ENCODE measurements at places on chromosomes 1 and 21. TPM values are rescaled to one million over a fixed set of nuclear protein-coding genes. Genes with fewer than 3 reads are reported as not detected.

The MSH4 gene
- 0.20 TPM for total RNA-seq

The HCRTR1 gene
- total RNA-seq: not detected

The CD1B gene
- total RNA-seq: not detected

The PTAFR gene
- not detected for total RNA-seq

The GCSAML gene
- not detected for total RNA-seq

The PSEN2 gene
- 13.2 TPM for total RNA-seq

The ZNF593OS gene
- under 0.01 TPM for total RNA-seq

The CFHR2 gene
- total RNA-seq: not detected

The TMEM79 gene
- 1.5 TPM for total RNA-seq

All from subcutaneous preadipocyte (primary cell).